Stimulated activated CD8-positive, alpha-beta memory T cell treated with anti-CD3 and anti-CD28 coated beads, Interleukin-4, amount 100 ng/mL, for 4 hours (primary cell): ENCODE measurements at places on chromosomes 11 and 22.

DNA sequence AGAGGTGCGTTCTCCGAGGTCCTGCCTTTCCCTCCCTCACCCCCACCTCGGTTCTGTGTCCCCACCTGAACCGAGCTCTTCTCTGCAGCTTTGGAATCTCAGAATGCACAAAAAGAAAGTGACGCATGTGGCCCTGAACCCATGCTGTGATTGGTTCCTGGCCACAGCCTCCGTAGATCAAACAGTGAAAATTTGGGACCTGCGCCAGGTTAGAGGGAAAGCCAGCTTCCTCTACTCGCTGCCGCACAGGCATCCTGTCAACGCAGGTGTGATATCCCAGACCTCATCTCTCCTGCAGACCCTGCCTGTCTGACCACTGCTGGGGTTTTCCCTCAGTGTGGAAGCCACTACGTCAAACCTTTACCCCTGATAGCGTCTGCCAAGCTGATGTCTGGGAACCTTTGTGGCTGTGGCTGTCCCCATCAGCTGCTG lies 13.9 kb downstream of the ACP2 start:
- no peak for DNase-seq

- DNase-seq = no peak
Measured at GRCh38 chr22:31275576-31275975, 16.7 kb downstream of the PIK3IP1 start.

- no peak for DNase-seq
Measured at GRCh38 chr11:42337786-42338455, 878.5 kb upstream of the LRRC4C start.

GRCh38 chr11:47109727-47110246 lies 66.9 kb downstream of the ARFGAP2 start:
- no peak for DNase-seq
